ENCODE measurements at places on chromosomes 2 and 18.

DNA sequence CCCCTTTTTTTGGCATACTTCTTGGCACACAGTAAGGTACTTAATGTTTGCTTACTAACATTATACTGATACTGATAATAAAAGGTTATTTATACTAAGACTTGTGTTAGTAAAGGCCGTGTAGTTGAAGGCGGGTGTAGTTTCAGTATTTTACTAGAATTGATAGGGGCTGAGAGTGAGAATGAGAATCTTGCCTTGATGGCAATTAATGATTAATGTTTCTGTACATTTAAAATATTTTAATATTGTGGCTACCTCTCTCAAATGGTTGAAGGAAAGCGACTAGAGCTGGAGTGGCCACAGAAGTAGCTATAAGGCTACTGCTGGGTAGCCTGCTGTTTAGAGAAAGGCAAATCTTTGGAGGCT, 29.3 kb downstream of the PELI1 start:
- no peak for DNase-seq

- no peak for DNase-seq
These were observed 109.5 kb downstream of the RNF144A start for GRCh38 chr2:7026742-7027141.

GRCh38 chr2:194700726-194701125, 956.3 kb upstream of the SLC39A10 start:
- no peak for DNase-seq

- DNase-seq = no peak
These were observed 61.5 kb downstream of the INPP4A start for GRCh38 chr2:98505971-98506664.

DNA sequence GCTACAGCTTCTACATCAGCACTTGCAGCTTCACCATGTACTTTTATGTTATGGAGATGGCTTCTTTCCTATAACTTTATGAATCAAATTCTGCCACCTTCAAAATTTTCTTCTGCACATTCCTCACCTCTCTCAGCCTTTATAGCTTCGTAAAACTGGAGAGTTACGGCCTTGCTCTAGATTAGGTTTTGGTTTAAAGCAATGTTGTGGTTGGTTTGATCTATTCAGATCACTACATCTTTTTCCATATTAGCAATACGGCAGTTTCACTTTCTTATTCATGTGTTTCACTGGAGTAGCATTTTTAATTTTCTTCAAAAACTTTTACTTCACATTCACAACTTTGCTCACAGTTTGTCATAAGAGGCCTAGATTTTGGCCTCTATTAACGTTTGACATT, 242.9 kb upstream of the GYPC start:
- DNase-seq = no peak

DNA sequence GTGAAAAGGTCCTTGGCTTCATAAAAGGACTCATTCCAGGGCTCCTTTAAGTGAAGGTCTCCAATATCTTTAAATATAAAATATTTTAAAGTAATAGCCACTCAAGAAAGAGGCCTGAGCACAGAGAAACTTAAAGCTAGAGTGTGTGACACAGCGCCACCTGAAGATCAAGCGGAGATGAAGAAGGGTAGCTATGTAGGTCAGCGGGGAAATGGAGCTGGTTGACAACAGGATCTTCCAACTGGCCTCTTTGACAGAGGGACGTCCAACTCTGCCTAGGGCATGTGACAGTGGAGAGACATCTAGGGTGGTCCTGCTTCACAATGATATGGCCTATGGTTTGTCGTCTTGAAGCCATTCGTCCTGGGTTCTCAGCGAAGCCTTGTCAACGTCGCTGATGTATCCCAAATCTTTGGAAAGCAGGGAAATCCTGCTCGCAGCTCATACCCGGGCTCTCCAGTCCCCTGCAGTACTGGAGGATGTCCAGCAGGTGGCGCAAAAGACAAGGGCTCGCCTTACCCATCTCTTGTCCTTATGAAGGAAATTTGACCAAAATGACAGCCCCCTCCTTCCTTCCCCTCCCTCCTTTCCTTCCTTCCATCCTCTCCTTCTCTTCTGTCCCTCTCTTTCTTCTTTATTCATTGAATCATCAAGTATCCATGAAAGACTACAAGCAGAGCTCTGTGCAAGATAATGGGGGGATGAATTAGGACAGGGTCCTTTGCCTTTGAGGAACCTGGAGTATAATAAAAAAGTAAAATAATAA, 59.6 kb downstream of the LONRF2 start:
- peak; percentile 55 for DNase-seq

DNA sequence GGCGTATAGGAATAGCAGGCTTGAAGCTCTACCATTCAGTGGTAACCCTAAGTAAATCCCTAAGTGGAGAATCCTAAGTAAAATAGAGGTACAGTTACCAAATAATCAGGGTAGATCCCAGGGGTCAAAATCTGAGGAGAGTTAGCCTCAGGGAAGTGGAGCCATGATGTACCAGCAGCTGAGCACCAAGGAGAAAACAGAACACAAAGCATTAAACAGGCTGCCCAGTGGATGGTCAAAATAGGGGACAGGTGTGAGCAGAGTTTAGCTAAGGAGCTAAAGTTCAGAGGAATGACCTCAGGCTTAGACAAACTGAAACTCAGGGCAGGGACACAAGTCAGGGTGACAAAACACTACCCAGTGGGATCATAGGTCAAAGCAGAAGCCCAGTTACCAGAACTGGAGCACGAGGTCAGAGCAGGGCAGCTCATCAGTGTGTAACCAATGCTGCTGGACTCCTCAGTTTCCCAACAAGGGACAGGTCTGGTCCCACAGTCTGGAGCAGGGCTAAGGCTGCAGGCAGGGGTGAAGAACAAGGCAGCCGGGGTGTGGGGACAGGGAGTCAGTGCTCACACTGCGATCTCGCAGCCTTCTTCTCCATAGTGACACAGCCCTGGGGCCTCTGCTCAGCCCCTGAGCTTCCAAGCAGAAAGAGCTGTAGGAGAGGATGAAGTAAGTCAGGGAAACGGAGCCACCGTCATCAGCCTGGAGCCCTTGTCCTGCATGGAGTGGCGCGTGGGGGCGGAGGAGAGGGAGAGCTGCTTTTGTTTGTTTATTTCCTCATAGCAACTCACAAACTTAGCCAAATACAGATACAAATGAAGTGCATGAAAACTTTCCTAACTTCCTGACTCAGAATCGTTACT, 264.0 kb downstream of the MREG start:
- DNase-seq = no peak

- peak; percentile 17 for DNase-seq
These were observed 7.9 kb upstream of the LBH start for GRCh38 chr2:30223413-30223874.

GRCh38 chr2:68279691-68280090, 27.4 kb upstream of the PPP3R1 start:
- no peak for DNase-seq

DNA sequence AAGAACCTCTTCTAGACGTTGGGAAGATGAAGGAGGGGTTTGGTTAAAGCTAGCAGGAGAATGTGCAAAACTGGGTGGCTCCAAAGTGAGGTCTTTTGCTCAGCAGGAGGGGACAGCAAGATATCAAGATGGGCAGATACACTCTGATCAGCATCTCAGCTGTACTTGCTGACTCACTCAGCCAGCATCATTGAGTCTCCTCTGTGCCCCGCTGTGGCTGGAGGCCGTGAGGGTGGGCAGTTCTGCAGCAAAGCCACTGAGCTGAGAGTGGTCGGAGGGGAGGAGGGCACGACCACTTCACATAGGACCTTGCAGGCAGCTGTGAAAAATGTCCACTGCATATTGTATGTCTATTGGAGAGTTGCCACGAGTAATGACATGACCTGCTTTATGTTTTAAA, 152.0 kb downstream of the CAPN13 start:
- no peak for DNase-seq

GRCh38 chr2:2033691-2034090, 289.4 kb upstream of the PXDN start:
- DNase-seq = no peak

GRCh38 chr2:176088048-176088936, 4.2 kb upstream of the HOXD13 start:
- DNase-seq = no peak

- no peak for DNase-seq
These were observed 23.6 kb downstream of the MPPE1 start for GRCh38 chr18:11884396-11885030.

DNA sequence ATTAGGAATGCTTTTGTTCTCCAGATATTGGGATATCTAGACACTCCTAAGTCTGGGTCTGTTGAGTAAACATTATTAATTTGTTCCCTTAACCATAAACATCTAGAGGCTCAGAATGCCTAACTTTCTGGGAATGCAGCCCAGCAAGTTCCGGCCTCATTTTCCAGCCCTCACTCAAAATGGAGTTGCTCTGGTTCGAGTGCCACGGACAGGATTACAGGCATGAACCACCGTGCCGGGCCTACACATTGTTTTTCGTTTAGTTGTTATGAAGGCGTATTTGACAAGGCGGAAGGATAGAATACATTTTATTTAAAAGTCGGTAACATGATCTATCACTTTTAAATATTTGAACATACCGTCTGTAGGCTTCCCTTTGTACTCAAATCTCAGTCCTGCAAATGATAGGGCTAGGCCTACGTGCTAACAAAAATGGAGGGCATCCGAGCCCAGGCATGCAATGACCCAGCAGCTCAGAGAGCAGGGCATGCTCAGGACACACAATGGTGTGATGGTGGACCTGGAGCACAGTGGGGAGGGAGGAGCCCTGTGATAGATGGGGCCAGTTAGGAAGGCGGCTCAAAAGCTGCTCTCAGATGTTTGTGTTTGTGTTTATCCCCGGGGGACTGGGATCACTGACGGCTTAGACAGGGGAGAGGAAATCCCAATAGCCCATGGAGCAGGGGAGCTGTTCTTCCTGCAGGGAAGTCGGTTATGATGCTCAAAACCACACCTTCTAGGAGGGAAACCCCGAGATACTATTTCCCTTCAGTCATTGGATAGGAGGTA, 2.9 kb upstream of the SCYGR1 start:
- DNase-seq = no peak

All from activated naive CD4-positive, alpha-beta T cell treated with Interleukin-2 at 50 U/mL for 16 hours (primary cell).